ENCODE measurements at places on chromosomes 1 and 21.

- DNase-seq: no peak
Measured at GRCh38 chr1:12543740-12544154, 74.3 kb downstream of the DHRS3 start.

DNA sequence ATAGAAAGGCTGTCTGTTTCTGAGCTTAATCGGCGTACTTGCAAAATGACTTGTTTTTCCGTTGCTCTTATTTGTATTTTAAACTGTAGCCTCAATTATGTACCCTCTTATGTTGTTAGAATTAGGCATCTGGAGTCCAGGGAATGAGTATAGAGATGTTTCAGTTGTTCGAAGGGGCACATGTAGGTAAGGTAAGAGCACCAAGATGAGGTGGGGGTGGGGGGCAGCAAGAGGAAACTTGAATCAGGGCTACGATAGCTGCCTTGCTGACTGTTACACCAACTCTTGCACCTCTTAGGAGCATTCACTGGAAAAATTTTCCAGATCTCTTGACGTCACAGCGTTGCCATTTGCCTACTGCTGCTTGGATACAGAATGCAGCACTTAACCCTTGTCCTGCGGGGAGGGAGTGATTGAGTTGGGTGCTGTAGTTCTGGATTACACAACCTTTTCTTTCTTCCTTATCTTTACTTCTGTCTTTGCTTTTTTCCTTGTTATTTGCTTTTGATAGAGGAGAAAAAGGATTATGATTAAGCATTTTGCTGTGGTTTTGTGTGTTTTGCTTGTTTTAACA, 3.2 kb downstream of the ATP1B1 start:
- no peak for DNase-seq

DNA sequence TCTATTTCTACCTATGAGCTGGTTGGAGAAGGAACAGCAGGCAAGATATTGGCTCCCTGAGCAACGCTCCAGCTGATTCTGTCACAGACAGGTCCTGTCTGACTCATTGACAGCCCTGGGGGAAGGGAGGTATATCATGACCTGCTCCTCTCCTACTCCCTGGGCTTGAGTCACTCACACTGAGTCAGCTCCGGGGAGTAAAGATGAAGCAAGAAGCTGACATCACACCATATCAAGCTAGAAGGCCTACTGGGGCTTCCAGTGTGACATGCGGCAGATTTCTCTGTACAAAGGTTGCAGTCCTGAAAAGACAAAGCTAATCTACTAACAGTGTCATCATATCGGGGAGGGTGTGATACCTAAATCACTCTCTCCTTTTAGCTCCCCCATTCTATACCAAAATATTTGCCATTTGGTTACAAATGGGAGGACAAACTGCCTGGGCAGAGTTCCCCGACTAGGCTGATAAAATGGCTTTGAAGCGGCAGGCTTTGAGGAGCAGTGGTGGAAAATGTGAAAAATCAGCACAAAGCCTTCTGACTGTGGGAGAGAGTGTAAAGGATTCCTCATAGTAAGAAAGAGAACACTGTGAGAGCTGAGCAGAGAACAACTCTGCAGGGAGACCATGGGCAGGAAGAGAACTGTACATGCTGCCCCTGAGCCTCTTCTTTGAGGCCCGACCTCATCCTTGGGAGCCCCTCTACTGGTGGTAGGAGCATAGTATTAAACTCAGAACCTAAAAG, 15.5 kb downstream of the PI4KB start:
- peak; percentile 81 for DNase-seq

DNA sequence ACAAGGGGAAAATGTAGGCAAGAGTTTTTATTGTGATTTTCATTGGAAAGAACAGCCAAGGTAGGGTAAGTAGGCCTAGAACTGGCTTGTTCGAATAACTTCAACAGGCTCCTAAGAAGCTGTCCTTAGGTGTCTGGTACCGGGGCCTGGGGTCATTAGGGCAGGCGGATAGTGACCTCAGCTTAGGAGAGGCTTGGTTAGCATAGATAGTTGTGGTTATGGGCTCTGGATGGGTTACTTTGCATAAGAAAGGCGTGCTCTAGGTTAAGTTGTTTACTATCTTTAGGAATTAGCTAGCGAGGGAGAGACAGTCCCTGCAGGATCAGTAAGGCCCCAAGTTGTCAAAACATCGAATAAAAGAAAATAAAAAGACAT, 20.7 kb upstream of the HPCAL4 start:
- no peak for DNase-seq

DNA sequence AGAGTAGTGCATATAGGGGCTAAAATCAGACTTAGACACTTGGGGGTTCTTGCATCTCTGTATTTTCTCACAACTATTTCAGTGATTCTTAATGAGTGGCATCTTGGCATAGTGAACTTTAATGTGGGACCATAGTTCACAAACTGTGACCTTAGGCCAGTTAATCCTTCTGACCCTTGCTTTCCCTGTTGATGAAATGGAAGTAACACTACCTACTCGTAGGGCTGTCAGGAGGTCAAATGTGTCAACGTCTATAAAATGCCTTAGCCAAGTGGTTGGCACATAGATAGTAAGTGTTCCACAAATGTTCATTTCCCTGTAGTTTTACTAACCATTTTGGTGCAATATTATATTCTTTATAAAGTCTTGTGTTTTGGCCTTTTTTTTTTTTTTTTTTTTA, 49.4 kb downstream of the DYRK1A start:
- DNase-seq: no peak

DNA sequence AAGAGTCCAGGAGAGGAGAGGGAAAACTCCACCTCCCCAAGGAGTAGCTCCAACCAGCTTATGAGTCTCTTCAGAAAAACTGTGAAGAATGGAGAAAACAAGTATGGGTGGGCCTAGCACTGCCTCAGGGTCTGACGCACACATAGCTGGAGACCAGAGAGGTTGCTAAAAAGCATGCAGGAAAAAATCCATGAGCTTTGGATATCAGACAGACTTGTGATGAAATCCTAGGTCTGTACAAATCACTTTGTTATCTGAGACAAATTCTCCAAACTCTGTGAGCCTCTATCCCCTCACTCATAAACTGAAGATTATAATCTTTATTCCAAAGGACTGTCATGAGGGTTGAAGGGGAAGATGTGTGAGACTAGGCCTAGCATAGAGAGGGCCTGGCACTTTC, 141.5 kb upstream of the FGGY start:
- DNase-seq: no peak

- DNase-seq: no peak
Measured at GRCh38 chr1:23915466-23915865, 2.3 kb upstream of the CNR2 start.
